ENCODE measurements at places on chromosomes 16 and 17.

- no peak for DNase-seq
These were observed 20.0 kb upstream of the ITGAX start for GRCh38 chr16:31334934-31335333.

- peak; percentile 83 for DNase-seq
These were observed 12.1 kb upstream of the SCN4A start for GRCh38 chr17:63984651-63985386.

DNA sequence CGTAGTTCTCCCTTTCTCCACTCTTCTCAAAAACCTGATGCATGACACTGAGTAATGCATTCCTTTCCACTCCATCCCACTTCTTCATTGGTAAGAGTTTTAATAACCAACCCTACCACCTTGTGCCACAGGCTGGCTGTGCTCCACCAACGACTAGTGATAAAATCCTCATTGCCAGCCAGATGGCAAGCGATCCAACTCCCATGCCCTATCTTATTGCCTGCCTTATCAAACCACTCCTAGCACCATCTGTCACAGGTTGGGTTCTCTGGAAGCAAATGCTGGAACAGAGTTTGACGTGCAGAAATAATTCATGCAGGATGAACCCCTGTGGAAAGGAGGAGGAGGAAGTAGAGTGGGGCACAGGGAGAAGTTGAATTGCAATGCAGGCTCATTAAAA lies 99.5 kb downstream of the CHD9NB start:
- no peak for DNase-seq

DNA sequence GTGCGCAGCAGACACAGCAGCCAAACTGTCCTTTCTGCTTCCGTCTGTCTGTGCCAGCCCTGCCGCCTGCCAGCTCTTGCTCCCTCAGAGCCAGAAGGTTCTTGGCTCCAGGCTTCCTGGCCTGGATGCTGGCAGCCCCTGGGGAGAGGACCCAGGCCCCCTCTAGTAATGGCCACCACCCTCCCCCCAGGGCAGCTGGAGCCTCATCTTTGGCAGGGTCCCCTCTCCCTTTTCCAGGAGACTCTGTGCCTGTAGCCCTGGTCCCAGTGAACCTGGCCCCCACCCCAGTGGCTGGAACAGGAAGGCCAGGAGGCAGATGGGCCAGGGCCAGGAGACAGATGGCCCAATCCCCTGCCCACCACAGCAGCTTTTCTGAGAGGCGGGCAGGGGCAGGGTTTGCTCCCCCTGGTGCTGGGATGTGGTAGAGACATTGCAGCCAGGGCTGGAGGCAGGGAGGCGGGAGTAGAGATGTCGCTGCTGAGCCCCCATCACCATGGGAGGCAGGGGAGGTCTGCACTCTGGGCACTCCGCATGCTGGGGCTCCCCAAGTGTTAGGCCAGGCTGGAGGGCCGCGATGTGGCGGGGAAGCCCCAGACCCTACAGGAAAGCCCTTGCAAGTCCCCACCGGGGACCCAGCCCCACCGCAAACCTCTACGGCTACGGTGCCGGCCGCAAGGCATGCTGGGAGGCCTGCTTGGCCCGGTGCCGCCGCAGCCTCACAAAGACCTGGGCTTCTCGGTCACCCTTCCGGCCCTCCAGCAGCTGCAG lies 16.7 kb downstream of the UNC13D start:
- peak; percentile 86 for DNase-seq

GRCh38 chr17:61395983-61396585 lies 3.6 kb upstream of the TBX2 start:
- DNase-seq = no peak

- no peak for DNase-seq
These were observed 30.2 kb downstream of the TRIM25 start for GRCh38 chr17:56883616-56884015.

GRCh38 chr16:63983401-63983800 lies 1138.5 kb downstream of the CDH11 start:
- no peak for DNase-seq

DNA sequence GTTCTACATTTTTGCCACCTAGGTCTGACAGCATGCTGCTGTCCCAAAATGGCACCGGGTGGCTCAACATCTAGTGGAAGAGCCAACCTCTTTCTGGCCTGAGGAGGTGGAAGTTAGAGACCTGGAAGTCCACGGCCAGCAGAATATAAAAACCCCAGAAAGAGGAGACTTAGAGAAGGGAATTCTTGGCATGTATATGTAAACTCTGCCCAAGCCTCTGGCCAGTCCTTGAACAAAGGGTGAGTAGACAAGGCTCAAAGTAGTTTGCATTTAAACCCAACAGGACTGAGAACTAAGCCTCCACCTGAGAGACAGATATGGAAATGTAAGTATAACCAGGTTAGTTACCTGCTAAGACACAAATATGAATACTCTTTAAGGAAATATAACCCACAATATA lies 210.3 kb downstream of the GRIN2A start:
- no peak for DNase-seq

DNA sequence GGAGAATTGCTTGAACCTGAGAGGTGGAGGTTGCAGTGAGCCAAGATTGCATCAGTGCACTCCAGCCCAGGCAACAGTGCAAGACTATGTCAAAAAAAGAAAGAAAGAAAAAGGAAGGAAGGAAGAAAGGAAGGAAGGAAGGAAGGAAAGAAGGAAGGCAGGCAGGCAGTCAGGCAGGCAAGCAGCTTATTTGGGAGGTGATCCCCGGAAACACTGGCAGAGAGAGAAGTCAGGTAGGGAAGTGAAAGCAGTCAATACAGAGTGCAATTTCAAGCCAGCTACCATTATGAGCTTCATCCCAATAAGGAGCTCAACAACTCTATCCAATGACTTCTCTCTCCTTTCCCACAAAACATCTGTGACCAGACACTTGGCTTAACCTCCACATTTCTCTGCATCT lies 83.0 kb upstream of the TBC1D3K start:
- no peak for DNase-seq

DNA sequence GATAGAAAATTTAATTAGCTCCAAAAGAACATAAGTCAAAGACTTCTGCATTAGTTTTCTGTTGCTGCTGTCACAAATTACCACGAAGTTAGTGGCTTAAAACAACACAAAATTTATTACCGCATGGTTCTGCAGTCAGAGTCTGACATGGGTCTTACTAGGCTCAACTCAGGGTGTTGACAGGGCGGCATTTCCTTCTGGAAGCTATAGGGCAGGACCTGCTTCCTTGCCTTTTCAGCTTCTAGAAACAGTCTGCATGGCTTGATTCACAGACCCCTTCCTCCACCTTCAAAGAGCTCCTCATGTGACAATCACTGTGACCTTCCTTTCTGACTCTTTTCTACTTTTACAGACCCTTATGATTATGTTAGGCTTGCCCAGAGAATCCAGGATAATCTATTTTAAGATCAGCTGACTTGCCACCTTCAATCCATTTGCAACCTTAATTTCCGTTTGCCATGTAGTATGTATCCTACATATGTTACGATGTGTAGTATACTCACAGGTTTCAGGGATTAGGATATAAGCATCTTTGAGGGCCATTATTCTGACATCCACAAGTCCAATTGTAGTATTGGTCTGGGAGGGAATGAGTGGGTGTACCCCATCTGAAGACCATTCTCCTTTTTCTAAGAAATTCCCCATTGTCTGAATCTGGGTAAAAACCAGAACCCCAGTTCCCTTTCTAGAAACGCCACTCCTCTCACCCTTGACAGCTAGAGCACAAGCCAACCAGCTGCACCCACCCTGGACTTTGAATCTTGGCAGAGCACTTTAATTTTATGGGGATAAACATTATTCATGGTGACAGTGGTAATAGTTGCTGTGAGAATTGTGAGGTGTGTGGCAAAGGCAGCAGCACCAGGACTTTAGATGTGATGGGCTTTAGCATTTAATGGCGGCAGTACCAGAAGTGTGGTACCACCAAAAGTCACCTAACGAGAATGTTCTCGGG lies 265.5 kb downstream of the KCNJ2 start:
- no peak for DNase-seq

DNA sequence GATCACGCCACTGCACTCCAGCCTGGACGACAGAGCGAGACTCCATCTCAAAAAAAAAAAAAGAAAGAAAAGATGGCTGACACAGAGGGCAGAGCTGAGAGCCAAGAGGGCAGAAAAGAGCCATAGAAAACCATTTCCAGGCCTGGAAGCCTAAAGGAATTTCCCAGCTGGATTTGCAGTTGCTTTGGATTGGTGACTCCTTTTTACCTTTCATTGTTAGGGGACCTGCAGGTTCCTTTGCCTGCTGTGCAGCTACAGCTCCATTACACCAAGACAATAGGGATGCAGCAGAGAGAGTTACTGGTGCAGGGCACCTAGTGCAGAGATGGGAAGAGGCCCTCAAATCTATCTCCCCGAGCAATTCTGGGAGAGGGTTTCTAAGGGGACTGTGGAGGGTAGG lies 18.4 kb downstream of the ZNF668 start:
- DNase-seq = no peak

DNA sequence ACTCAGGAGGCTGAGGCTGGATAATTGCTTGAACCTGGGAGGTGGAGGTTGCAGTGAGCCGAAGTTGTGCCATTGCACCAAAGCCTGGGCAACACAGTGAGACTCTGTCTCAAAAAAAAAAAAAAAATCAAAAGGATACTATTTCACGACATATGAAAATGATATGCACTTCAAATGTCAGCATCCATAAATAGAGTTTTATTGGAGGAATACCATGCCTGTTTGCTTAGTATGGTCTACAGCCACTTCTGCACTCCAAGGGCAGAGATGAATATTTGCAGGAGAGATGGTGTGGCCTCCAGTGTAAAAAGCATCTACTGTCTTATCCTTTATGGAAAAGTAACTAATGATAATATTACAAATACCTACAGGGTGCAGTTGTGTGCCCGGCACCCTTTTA lies 27.2 kb downstream of the ABCC6 start:
- DNase-seq = no peak

GRCh38 chr17:76696763-76697701 lies 13.7 kb downstream of the MXRA7 start:
- no peak for DNase-seq

DNA sequence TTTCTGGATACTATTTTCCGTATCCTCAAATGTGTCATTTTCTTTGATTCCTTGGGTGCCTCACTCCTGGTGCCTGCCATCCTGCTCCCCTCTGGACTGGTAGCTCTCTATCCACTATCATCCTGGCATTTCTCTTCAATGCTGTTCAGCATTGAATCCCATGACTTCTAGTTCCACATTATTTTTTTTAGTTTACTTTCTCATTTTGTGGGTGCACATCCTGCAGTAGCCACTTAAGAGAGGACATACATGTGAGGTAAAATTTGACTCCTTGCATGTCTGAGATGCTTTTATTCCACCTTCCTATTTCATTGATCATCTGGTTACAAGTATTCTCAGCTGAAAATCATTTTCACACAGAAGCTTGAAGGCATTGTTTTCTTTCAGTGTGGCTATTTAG lies 19.1 kb downstream of the ALOX15 start:
- no peak for DNase-seq

DNA sequence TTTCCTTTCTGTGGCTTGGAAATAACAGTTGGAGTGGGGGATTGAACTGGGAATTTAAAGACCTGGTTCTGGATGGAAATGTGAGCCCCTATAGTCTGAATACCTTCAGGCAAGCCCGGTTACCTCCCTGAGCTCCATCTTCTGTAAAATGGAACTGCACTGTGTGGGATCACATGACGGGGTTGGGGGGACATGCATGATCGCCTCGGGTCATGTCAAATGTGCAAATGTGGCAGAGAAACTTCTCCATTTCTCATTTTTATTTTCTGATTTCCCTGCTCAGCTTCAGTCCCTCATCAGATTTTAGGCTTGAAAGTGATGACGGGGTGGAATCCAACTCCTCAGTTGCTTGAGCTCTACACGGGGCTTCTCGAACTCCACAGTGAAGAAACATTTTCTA lies 1.5 kb downstream of the MT1B start:
- no peak for DNase-seq

DNA sequence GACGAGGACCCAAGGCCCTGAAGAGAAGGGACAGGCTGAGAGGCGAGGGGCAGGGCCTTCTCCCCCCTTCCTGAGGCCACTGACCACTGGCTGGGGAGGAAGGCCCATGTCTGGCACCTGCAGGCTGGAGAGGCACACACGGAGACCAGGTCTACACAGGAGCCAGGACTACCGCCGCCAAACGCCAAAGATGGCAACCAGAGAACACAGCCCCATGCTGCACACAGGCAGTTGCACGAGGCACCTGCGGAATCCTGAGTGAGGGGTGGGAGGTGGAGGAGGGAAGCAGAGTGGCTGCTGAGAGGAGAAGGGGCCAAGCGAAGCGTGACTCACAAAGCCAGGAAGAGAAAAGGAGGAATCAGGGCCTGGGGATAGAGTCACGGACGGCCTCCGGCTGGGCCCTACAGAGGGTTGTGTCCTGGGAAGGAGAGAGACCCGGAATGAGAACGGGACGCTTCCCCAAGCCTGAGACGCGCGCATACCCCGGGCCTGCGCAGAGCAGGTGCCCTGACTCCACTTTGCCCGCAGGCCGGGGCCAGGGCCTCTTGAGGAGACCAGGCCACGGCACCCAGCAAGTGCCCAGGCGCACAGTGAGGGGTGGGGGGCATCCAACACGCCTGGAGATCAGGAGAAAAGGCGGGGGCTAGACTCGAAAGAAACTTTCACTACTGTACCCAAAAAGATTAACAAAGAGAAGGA lies 28.7 kb upstream of the C16orf95 start:
- no peak for DNase-seq

GRCh38 chr16:4086153-4086552 lies 30.1 kb downstream of the ADCY9 start:
- DNase-seq = no peak

DNA sequence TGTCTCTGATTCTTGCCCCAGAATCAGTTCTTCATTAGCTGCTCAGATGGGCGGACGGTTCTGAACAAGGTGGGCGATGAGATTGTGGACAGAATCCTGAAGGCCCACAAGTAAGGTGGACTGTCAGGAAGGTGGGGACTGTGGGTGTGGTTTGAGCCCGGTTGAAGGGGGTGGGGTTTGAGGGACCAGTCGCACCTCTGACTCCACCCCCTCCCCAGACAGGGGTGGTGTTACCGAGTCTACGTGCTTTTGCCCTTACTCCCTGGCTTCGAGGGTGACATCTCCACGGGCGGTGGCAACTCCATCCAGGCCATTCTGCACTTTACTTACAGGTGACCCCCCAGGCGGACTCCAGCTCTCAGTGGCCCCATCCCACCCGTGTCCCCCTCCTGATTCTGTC lies 11.3 kb downstream of the PLD2 start:
- no peak for DNase-seq

DNA sequence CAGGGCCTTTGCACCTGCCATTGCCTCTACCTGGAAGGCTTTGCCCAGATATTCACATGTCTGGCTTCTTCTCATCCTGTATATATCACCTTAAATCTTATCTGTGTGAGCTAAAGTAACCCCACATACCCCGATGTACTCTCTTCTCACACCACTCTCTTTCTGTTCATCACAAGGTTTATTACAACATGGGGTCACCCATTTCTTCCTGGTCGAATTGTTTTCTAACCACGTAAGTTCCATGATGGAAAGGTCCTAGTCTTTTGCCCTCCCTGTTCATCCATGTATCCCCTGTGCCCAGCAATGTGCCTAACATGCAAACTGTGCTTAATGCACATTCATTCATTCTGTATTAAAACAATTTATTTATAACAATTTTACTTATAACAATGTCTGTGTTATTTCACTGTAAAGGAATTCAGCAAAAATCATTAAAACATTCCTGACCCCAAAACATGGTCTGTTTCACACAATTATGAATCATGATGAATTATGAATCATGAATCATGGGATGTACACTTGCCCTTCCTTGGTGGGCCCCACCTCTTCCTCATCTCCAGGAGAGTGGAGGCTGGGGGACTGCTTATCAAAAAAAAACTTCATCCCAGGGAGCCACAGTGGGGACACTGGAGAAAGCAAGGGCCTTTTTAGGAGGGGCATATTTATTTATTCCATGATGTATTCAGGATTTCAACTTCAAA lies 336.4 kb downstream of the GRIN2A start:
- DNase-seq = no peak

GRCh38 chr16:88771294-88771772 lies 13.7 kb downstream of the PIEZO1 start:
- DNase-seq = no peak
